NCI-H524 treated with DMSO at 0.1 percent for 48 hours (cell line): ENCODE measurements at places on chromosomes 11 and 22.
A peak's percentile ranks its signal among the peaks of the same experiment; 100 is the strongest.

GRCh38 chr11:118006153-118006534 is 19.9 kb downstream of the IL10RA start:
- no peak for DNase-seq

DNA sequence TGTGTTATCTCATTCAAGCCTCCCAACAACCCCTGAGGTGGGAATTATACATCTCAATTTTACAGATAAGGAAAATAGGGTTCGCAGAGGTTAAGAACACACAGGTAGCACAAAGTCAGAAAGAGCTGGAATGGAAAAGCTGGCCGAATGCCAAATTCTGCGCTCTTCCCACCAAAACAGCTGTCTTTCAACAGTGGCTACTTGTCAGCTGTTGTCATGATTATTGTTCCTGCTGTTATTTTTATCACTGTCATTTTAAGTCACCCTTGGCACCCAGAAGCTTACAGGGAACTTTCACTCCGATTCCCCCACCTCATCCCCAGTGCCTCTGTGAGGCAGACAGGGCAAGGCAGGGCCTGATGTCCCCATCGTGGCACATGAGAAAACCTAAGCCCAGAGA is 74.5 kb upstream of the CSNK2A3 start:
- no peak for DNase-seq

DNA sequence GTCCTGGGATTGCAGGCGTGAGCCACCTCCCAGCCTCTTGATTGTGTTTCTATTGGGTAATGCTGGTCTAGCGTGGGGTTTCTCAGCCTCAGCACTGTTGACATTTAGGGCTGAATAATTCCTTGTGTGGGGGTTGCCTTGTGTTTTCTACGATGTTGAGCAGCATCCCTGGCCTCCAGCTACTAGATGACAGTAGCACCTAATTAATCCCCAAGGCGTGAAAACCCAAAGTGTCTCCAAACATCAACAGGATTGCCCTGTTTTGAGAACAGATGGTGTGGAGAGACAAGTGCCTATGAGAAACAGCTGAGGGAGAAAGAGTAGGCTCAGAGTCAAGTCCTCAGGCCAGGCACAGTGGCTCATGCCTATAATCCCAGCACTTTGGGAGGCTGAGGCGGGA is 67.2 kb downstream of the SGSM1 start:
- peak; percentile 85 for DNase-seq

GRCh38 chr11:61880031-61880430 is 11.3 kb downstream of the FADS3 start:
- DNase-seq = no peak

GRCh38 chr11:73116636-73117035 is 25.5 kb downstream of the FCHSD2 start:
- no peak for DNase-seq

- no peak for DNase-seq
These were observed 9.4 kb downstream of the C11orf97 start for GRCh38 chr11:94521684-94522083.

DNA sequence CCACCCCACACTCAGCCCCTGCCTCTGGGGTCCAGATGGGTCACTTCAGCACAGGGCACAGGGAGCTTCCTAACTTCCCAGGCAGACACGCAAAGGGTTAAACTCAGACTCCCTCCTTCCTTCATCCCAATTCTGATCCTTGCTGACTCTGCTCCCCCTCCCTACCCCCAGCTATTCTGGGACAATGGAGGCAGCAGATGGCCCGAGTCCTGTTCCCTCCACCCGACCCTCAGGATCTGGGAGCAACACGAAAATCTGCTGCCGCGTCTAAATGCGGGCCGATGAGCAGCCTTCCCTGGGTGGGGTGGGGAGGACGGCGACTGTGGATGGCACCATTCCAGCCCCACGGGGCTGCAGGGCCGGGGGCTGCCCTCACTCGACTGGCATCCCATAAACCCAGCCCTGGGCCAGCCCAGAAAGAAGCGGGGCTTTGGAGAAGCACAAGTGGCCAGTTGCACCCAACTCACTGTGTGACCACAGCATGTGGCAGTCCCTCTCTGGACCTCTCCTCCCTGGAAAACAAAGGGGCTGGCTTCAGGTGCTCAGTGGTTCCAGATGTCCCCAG is 18.7 kb downstream of the MFNG start:
- no peak for DNase-seq

DNA sequence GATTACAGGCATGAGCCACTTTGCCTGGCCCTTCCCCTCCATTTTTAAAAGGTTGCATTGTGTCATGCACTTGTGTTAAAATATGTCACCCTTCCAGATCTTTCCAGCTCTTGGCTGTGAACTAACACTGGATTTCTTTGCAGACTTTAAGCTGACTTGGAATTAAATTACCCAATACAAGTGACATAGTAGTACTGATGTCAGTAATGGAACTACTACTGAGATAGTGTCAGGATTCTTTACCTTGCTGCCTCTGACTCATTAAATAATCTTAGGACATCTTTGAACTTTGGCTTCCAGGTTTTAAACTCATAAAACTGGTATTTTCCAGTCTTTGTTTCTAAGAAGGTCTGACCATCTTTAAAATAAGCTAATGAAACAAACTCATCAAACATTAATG is 51.8 kb upstream of the OR4B1 start:
- DNase-seq = no peak

DNA sequence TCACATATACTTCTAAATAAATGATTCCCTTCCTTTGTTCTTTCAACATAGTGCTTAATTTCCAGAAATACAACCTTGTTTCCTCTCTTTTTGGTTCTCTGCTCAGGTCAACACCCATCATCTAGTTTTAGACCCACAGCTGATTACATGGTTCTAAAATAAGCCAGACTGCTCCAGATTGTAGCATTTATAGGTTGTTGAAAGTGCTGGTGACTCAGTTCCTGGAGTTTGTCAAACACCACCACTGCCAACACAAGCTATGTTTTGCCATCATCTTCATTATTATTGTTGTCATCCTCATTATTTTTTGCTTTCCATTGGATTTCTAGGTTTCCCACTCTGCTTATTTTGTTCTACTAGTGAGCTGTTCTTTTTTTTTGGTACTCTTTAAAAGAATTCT is 22.3 kb upstream of the MMP20 start:
- no peak for DNase-seq

DNA sequence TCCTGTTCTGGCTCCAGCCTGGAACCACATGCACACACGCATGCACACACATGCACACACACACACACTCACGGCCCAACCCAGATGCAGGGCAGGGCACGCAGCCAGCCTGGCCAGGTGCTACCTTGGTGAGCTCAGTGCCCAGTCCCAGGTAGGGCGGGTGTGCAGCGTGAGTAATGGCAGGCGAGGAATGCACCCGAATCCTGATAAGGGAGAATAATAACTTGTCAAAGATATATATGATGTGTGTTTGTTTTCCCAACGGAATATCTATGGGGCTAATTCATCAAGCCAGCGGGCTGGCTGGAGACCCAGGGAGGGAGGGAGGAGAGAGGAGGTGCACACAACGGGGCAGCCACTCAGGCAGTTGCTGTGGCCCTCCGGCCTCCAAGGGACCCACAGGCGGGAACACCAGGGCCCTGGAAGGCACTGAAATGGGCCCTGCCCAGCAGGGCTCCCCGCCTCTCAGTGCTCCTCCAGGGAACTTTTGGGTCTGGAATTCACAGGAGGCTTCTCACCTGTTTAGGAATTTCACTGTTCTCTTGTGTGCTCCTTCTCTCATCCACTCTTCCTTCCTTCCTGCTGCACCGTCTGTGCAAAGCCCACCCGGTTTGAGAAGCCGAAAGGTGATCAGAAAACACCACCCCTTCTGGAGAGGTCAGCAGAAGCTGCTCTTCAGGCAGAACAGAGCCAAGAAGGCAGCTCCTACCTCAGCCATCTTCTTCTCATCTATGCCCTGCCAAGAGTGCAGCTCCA is 79.0 kb downstream of the BUD13 start:
- no peak for DNase-seq

DNA sequence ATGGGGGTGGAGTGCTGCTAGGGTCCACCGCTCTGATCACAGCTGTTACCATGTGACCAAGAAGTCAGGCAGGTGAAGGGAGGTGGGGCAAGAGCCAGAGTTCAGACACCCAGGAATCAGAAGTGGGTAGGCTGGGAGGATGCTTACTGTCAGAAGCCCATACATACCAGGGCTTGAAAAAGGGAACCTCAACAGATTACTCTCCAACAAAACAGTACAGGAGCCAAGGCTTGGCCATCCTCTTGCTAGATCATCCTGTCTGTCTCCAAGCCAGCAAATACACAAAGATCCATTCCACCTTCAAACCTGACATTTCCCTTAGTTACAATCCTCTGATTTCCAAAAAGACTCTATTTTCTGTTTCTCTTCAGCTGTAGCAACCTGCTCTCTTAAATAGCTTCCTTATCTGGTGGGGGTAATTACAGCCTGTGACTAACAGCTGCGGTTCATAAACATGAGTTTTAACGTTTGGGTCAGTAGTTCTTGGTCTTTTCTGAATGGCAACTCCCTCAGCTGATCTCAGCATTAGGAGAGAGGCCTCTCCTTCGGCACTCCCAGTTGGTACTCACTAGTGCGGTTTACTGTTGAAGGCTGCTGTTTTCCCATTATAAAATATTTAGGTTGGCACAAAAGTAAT is 31.1 kb upstream of the WT1 start:
- DNase-seq = no peak

GRCh38 chr22:38826801-38827200 is 17.0 kb downstream of the NPTXR start:
- DNase-seq = no peak

DNA sequence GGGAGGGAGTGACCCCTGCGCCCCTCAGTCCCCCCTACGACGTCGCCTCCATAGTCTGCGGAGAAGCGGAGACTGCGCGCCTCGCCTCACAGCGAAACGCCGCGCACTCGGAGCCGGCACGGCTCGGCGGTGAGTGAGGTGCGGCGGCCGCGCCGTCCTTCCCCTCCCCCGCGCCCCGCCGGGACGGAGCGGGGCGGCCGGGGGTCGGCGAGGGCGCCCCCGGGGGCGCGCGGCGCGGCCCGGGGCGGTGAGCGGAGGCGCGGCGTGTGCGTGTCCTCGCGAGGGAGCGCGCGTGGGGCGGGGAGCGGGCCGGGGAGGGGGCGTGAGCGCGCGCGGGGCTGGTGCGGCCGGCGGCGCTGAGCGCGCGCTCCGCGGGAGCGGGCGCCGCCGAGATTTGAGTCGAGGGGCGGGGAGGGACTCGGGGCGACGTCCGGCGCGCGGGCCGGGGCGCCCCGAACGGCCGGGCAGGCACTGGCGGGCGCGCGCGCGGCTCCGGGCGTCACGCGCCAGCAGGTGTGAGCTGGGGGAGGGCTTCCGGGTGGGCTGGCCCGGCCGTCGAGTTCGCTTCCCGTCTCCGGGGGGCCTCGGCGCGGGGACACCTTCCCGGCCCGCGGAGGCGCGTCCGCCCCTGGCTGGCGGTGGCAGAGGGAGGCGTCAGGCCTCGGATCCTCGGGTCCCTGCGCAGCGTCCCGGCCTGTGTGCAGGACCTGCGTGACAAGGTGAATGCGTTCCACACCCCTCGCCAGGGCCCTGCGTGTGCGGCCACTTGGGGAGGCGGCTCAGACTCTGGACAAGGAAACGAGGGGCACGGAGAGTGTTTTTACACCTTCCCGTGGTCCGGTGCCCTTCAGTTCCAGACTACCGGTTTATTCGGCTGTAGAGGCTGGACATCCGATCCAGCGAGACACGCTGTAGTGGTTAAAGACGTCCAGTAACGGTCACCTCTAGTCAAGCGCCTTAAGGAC is 50.4 kb downstream of the FAM83F start:
- DNase-seq = no peak

- no peak for DNase-seq
These were observed 41.8 kb downstream of the MACROD1 start for GRCh38 chr11:64124147-64124546.

GRCh38 chr22:30978304-30978962 is 9.4 kb downstream of the TUG1 start:
- DNase-seq = no peak

DNA sequence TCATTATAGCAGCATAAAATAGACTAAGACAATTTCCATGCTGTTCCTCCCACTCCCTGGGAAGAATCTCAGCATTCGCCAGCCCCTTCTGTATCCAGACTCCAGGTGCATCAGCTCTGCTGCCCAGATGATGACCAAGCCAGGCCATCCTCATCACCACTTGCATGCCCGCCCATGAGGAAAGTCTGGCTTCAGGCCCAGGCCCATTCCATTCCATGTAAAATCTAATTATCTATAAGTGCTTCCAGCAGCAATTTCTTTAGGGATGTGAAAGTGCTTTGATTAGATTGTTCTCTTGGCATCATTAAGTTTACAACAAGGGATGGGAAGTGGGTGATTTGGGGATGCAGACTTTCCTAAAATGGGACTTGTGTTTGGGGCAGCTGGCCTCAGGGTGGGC is 100.3 kb downstream of the INSC start:
- DNase-seq = no peak

GRCh38 chr11:35990816-35991215 is 47.0 kb downstream of the LDLRAD3 start:
- no peak for DNase-seq
